ENCODE measurements at places on chromosomes 1 and 21. TPM values are rescaled to one million over a fixed set of nuclear protein-coding genes. Genes with fewer than 3 reads are reported as not detected.

DNA sequence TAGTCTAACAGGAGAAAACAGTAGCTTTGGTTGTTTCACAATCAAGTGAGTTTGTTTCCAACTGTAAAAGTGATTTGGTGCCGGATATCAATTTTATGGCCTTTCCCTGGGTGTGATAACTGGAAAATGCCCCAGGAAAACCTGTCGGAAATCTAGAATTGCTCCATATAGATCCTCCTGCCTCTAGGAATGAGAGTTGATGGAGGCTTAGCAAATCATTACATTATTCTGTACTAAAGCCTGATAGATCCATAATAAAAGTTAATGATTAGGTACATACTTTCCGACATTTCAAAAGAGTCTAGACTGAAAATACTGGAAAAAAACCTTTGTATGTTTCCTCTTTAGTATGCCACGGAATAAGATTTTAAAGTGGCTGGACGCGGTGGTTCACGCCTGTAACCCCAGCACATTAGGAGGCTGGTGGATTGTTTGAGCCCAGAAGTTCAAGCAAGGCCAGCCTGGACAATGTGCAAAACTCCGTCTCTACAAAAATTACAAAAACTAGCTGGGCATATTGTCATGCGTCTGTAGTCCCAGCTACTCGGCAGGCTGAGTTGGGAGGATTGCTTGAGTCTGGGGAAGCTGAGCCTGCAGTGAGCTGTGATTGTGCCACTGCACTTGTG is 70.0 kb upstream of the SLC45A1 start:
- DNase-seq, result no peak

- DNase-seq, result no peak
These were observed 45.7 kb upstream of the COX20 start for GRCh38 chr1:244789731-244790130.

- no peak for DNase-seq
These were observed 28.3 kb upstream of the A3GALT2 start for GRCh38 chr1:33349081-33349759.

DNA sequence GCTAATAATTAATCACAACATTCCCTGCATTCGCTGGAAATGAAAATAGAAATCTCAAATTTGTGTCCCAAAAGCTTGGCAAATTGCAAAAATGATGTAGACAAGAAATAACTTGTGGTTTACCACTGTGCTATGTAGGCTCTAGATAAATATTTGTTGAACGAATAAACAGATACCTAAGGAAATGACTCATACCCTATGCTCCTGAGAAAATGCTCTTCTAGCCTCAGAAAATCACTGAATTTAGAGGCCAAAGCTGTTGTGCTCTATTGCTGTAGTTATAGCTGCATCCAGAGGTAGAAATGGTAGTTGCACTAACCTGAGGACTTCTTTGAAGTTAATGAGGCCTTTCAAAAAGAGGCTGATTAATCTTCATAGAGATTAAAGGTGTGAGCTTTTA is 142.0 kb upstream of the ZNHIT6 start:
- peak; percentile 85 for DNase-seq

DNA sequence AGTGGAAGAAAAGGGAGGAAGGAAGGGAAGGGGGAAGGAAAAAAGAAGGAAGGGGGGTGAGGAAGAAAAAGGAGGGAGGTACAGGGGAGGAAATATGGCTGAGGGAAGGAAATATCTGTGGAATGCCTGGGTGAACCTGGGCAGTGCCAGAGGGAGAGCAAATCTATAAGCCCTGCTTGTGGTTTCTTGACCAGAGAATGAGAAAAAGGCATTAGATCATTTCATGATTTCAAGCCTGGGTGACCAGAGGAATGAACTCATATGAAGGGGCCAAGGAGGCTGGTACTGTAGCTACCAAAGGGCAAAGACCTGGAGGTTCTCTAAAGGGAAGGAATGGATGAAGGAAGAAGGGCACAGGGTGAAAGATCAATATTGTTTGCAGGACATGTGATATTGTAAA is 31.4 kb downstream of the GNG12 start:
- DNase-seq, result no peak

- no peak for DNase-seq
These were observed 306.7 kb downstream of the NPHP4 start for GRCh38 chr1:5685446-5686040.

DNA sequence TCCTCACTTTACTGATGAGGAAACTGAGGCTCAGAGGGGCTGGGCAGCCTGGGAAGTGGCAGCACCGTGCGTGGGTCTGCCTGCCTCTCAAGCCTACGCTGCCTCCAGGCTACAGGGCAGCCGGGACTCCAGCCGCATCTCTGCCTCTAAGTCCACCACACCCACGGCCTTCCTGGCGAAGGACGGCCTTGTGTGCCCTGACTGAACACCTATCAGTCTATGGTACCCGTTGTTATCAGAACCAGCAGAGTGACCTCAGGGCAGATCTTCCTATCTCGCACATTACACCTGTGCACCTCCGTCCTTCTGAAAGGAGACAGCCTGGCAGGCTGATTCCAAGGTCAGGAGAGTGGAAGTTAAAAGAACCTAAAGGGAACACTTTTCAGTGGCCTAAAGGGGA is 35.7 kb upstream of the SLC30A1 start:
- no peak for DNase-seq

- peak; percentile 89 for DNase-seq
These were observed 17.2 kb upstream of the RASSF5 start for GRCh38 chr1:206489980-206490770.

DNA sequence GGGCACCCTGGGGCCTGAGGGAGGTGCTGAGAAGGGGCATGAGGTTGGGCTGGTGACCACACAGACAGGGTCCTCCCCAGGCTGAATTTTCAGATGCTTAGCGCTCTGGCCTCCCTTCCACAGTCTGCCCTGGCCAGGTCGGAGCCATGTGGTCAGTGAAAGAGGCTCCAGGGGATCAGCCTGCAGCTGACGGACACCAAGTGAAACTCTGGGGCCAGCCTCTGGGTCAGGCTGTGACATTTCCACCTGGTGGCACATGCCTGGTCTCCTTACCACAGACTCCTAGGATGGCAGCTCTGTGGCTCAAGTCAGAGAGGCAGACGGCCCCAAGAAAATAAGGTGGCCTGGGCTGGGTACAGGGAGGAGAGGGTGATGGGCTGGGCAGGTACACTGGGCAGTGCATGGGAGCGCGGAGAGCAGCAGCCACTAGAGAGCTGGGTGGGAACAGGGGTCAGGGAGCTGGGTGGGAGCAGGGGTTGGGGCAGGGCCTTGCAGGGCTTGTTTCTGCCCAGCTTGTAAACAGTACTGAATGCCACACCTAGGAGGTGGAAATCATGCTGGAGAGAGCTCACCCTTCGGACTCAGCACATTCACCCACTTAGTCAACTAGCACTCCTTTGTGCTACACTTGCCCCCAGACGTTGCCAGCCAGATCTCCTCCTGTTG is 20.7 kb upstream of the ADARB1 start:
- DNase-seq, result no peak

The TBX19 gene
- 1.6 TPM for total RNA-seq

Measured in MCF 10A (cell line).